ENCODE measurements at places on chromosomes 16 and 17.

DNA sequence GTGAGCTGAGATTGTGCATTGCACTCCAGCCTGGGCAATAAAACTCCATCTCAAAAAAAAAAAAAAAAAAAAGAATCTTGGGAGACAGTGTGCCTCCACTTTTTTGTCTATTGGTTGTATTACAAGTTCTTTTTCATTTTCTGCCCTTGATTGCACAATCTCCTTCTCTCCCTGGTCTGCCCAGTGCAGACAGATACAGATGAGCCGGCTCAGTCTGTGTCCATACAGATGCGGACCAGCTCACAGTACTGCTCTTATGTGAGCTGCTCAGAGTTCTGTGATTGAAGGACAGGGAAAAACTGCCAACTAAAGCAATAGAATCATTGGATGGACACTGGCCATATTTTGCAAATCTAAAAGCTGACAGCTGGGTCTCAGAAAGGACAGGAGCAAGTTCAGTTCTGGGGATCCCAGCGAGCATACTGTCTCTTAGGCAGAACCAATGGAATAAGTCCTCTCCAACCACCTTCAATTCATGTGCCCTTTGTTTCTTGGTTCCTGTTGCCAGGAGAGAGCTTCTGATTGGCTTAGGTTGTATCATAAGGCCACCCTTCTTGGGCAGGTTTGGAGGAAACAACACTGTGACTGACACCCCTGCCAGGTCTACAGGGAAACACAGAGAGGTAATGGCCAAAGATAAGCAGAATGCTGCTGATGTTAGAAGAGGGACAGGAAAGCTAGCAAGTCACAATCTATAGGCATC is 495.6 kb upstream of the HSBP1 start:
- no peak for DNase-seq

GRCh38 chr17:18018411-18018921 is 20.5 kb downstream of the ATPAF2 start:
- no peak for DNase-seq

GRCh38 chr17:36721560-36722120 is 120.3 kb downstream of the MRM1 start:
- no peak for DNase-seq

DNA sequence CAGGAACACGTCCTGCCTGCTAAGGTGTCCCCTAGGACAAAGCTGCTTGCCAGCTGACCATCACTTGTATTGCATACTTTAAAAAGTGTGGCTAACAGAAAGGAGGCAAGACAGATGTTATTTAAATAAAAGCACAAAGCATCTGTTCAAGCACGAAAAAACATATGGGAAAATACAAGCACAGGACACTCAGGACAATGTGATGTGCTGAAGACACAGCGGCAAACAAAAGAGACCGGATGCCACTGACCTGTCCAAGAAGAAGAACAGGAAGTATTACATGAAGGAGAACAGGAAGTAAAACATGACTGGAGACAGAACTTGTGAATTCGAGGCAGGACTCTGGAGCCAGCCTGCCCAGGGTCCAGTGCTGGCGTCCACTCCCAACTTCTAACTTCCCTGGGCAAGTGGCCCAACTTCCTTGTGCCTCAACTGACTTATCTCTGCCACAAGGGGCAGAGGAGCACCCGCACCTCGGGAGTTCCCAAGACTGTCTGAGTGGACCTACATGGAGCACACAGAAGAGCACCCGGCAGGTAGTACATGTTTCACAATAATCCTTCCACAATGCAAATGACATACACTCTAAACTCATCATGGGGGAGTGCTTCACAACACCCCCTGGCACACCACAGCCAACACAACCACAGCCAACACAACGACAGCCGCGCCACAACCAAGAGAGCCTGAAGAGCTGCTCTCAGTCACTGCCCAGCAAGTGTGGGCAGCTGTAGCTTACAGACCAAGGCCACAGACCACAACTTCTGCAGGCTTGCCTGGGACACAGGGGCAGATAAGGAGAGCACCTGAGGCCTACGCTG is 36.6 kb downstream of the ANKRD11 start:
- DNase-seq = no peak

- no peak for DNase-seq
Observed at GRCh38 chr16:12900156-12900555, 1.2 kb upstream of the SHISA9 start.

- DNase-seq = no peak
Observed at GRCh38 chr17:20280851-20281250, 186.5 kb downstream of the LGALS9B start.

DNA sequence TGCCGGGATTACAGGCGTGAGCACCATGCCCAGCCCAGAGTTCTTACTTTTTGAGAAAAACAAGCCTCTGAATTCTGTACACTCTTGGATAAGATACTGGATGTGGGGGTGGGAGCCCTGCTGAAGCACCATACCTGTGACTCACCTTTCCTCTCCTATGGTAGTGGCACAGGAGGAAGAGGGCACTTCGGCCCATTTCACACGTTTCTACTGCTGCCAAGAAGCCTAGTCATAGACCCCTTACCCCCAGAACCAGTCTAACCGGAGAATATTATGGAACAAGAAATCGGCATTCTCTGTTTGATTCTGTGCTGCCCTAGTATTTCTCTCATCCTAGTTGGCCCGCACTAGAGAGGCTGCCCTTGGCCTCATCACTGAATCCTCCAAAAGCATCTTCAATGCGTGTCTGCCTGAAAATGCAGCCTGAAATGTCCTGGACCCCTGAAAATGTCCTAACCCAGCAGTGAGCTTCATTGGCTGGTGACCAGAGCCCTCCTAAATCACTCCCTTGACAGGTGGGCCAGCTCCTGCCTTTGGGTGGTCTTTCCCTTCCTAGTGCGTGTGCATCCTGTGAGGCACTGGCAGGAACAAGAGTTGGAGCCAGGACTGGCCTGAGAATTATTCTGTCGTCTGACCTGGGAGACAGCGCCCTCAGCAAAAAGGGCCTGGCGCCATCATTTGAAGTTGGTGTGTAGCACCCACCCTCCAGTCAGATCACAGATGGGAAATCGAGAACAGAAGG is 37.9 kb downstream of the NDEL1 start:
- no peak for DNase-seq

DNA sequence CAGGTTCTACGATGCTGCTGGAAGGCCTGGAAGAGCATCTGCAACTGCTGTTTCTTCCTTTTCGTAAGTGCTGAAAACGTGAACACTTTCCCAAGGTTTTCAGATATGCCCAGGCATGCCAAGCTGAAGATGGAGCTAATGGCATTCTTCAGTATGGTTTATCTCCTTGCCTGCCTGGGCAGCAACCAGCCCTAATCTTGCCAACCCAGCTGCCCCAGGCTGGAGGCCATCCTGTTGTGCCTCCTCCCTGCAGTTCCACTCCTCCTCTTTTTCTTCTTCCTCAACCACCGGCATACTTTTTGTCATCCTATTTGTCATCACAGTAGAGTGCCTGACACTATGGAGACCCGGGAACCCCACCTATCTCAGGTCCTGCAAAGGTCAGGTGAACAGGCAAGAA is 1849.3 kb downstream of the TP53TG3F start:
- no peak for DNase-seq

DNA sequence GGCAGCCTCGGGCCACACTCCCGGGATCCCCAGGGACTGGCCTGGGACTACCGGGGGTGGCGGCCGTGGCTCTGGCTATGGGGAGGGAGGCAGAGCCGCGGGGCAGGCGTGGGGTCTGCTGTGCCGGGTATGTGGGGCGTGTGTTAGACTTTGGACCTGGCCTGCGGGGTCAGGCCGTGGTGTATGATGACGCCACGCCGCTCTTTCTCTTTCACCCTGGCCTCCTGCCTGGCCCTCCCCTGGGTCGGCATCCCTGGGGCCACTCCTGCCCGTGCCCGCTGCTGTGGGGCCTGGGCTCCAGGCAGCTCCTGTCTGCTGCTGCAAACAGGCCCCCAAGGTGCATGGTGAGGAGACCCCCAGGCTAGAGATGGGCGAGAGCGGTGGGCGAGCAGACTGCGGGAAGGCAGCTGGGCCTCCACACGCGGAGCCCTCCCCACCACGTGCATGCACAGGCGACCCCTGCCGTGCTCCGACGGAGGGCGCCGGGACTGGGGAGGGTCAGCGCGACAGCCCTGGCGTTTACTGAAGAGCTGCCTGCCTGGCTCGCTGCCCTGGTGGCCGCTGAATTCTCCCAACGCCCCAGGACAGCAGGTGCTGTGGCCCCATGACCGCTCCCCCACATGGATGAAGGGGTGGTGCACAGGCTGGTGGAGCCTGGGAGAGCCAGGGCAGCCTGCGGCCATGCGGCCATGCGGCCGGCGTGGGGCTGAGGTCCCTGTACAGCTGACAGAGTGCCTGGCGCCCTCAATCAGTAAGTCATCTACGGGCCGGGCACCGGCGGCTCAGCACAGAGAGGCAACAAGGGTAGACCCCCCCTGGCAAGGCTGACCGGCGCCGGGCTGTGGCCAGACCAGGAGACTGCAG is 16.0 kb downstream of the CAPN15 start:
- no peak for DNase-seq

GRCh38 chr17:8223356-8224126 is 13.2 kb upstream of the AURKB start:
- no peak for DNase-seq

DNA sequence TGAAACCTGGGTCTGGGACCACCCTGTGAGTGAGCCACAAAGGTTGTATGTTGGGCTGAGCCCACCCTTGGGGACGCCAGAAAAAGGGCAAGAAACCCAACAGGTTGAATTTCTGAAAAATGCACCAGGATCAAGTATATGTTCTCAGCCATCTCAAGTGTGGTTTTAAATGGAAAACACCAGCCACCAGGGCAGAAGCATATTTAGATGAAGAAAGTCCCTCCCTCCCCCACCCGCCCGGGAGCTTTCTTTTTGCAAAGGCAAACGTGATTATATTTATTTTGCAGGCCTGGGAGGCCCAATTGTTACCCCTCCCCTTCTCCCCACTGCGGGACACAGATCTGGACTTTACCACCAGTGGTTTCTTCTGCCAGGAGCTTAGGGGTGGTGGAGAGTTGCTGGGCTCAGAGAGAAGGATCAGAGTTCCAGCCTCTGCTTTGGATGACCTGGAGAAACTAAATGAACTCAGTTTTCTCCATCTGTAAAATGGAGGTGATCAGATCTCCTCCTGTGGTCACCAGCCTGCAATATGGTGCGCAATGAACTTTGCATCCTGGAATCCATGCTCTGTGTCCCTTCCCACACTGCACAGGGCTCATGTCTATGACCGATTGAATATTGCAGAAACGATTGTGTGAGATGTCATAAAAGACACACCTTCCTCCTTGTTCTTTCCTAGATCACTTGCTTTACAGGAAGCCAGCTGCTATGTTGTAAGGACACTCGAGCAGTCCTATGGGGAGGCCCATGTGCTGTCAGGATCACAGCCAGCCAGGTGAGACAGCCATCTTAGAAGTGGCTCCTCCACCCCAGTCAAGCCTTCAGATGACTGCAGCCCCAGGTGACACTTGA is 21.0 kb upstream of the NGFR start:
- DNase-seq = no peak

- no peak for DNase-seq
Observed at GRCh38 chr17:33459078-33459940, 166.2 kb upstream of the ASIC2 start.

GRCh38 chr17:76239538-76240274 is 587 bp downstream of the RNF157 start:
- DNase-seq = no peak

DNA sequence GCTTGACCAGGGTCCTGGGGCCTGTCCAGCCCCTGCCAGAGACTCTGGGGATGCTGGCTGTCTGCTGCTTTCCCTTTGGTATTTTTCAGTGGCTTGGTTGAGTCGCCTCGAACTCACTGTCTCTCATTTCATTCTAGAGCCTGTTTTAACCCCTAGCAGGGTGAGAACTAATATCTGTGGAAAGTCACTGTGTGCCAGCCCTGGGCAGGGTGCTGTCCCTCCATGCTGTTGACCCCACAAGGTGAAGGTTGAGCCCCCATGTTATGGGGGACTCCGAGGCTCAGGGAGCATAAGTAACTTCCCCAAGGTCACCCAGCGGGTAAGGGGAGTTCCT is 33.0 kb downstream of the DCAKD start:
- no peak for DNase-seq

- DNase-seq = no peak
Observed at GRCh38 chr17:39822051-39822451, 42.1 kb downstream of the IKZF3 start.

DNA sequence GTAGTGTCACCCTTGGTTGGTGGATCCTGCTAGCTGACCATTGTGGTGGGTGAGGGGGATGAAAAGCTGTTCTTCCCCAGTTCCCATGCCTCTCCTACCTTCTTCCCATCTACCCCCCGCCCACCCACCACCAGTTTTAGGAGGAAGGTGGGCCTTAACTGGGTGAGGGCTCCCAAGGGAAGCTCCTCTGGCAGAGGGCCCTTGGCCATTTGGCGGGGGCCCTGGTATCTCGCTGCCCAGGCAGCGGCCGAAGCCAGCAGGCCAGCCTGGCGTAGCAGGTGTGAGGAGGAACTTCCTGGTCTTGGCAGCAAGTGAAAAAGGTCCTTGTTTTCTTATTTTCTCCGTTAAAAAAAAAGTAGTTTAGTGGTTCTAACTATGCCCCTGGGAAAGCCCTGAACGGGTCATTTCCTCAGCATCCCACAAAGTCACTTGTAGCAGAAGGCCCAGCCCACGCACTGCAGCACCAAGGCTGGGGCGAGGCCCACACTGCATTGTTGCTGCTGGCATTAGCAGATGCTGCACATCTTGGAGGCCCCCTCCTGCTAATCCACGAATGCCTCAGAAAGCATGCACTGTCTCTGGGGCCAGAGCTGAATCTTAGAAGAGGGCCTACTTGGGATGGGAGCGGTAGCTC is 72.5 kb downstream of the MPRIP start:
- DNase-seq = no peak

DNA sequence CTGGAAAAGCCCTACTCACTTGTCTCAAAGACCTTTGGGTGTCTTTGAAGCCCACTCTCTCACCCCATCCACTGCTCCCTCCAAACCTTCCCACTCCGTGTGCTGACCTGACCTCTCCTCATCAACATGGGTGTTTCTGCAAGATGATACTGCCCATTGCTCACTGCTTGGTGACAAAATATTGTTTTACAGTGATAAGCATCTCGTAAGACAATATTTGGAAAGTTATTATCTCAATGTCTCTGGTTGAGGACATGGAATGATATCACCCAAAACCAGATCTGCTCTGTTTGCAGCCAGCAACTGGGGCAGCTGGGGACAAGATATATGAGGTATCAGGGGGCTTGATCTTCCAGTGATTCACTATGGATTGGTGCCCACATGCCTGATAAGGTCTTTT is 195.8 kb downstream of the SALL1 start:
- DNase-seq = no peak

Data from amniotic stem cell (primary cell).